ENCODE measurements at places on chromosomes 16 and 17.

- peak; percentile 13 for DNase-seq
Measured at GRCh38 chr16:80466024-80466987, 74.5 kb upstream of the DYNLRB2 start.

- no peak for DNase-seq
Measured at GRCh38 chr17:50634224-50634914, at the start of gene ABCC3. Gene ABCC3 (plus strand): TSS chr17:50634881. CDS start chr17:50634937, 56 bp downstream.

GRCh38 chr17:16988749-16989229, 16.9 kb upstream of the TNFRSF13B start:
- DNase-seq: no peak

DNA sequence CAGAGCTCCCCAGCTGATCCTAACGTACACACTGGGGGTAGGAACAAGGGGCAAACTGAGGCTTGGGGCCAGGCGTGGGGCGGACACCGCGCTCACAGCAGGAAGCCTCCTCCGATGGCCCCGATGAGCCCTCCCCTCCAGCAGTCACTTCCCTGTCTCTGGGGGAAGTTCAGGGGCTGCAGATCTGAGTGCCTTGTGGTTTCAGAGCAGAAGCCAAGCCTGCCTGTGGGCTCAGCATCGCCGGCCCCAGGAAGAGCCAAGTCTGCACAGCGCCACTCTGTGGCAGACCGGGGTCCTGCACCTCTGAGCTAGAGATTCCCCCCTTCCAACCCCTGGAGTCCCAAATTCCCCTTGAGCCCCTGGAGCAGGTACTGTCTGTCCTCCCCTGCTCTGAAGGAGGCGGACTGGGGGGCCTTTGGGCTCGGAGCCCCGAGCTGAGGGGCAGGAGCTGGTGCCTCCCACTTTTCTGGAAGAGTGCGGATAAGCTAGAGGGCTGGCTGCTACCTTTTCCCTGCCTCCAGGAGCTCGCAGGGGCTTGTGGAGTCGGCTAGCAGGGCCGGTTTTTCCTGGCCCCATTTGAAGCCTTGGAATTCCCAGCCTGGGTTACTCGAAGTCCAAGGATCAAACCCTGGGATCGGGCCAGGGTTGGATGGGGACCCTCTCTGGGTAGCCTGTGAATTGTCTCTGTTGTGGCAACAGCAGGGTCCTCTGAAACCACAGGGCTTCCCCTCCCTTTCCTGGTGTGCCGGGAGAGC, 2.9 kb downstream of the GSE1 start:
- DNase-seq: peak; percentile 43

GRCh38 chr17:42751628-42752027, 6.8 kb upstream of the EZH1 start:
- no peak for DNase-seq

DNA sequence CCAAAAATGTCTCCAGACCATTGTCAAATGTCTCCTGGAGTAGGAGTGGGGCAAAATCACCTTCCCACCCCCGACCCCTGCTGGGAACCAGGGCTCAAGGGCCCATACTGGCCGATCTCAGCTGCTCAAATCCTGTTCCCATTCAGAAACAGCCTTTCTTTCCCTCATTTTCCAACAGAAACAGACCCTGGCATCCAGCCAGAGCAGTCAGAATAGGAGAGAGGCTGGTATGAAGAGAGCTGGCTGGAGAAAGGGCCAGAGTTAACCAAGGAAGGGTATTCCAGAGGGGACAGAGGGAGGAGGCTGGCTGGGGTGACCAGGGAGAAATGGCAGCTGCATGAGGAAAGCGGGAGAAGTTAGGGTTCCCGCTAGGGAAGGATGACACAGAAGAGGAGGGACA, 199.1 kb downstream of the XYLT1 start:
- DNase-seq: no peak

- no peak for DNase-seq
Measured at GRCh38 chr17:14670861-14671260, 370.0 kb downstream of the HS3ST3B1 start.

DNA sequence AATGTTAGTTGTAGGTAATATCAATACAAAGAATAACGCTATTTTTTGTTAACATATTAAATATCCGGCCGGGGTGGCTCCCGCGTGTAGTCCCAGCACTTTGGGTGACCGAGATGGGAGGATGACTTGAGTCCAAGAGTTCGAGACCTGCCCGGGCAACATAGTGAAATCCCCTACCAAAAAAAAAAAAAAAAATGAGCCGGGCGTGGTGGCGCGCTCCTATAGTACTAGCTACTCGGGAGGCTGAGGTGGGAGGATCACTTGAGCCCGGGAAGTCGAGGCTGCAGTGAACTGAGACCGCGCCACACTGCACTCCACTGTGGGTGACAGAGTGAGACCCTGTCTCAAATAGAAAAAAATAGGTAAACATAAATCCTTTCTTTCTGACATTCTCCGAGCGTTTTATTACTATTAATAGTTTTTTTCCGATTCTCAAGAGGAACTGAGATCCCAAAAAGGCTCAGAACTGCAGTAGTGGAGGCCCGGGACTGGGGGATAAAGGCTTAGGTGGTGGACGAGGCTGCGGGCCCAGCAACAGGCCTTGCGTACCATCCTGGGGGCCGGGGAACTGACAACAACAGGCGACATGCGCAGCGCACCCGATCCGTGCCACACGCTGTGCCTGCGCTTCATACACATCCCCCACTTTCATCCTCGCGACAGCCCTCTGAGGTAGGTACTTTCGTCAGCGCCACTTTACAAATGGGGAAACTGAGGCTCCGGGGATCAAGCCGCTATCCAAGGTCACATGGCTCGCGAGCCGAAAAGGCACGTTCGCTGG, 919 bp downstream of the N4BP1 start:
- DNase-seq: no peak

DNA sequence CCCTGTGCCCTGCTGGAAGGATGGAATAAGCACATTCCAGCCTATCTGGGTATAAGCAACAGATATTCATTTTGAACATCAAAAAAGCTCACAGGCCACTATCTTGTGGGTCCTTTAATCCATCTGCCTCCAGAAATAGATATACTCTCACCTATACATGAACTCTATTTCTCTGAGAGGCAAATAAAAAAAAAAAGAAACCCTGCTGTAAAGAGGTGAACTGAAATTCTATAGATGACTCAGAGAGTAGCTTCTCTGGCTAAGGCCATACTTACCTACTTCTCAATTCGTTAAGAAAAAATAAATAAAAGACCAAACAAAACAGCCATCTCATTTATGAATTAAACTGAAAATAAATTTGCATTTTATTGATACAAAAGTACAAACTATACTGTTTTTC, 86.3 kb downstream of the DYNLRB2 start:
- DNase-seq: no peak

GRCh38 chr16:88359008-88359407, 23.8 kb upstream of the ZNF469 start:
- DNase-seq: no peak

- DNase-seq: no peak
Measured at GRCh38 chr17:42197564-42198156, 3.4 kb upstream of the GHDC start.

DNA sequence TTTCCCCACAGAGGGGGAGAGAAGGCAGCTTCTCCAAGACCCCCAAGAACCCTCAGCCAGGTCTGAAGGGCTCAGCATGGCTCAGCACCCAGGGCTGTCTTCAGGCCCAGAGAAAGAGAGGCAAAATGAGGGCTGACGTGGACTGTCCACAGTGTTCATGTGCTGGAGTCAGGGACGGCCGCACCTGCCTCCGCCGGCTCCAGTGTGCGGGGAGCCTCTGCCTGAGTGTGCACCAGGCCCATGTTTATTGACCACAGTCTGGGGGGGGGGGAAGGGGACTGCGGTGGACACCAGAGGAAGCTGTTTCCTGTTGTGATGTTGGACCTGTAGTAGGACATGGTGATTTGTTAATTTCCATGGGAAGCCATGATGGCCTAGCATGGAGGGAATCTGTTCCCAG, 6.9 kb downstream of the MRM1 start:
- no peak for DNase-seq

- no peak for DNase-seq
Measured at GRCh38 chr17:18964550-18964949, 12.6 kb downstream of the SLC5A10 start.

DNA sequence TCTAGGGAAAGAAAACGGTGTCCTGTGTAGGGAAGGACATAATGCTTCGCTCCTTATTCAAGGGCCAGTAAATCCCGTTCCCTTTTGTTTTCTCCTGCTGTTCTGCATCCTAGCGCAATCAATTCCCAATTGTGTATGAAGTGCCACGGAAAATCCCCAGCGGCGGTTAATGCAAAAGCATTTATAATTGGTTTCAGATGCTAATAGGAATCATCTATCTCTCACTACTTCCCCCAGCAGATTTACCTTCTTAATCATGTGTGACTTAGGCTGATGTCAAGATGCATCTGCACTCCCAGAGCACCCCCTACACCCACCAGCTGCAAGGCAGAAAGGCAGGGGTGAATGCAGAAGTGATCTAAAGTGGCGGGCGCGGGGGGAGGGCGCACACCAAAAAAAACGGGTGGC, 32.7 kb upstream of the SSTR2 start:
- no peak for DNase-seq

DNA sequence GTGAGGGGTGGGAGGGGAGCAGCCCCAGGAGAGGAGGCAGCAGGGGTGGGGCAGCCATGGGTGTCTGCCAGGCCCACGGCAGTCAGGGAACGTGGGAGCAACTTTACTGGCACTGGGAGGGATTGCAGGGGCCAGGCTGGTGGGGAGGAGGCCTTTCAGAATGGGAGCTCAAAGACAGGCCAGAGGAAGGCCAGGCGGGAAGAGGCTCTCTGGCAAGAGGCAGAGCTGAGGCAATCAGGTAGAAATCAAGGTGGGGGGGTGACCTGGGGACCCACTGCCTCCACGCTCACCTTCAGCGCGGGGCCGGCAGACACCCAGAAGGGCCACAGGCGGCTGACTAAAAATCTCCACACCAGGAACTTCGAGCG, 11.9 kb upstream of the GSE1 start:
- no peak for DNase-seq

DNA sequence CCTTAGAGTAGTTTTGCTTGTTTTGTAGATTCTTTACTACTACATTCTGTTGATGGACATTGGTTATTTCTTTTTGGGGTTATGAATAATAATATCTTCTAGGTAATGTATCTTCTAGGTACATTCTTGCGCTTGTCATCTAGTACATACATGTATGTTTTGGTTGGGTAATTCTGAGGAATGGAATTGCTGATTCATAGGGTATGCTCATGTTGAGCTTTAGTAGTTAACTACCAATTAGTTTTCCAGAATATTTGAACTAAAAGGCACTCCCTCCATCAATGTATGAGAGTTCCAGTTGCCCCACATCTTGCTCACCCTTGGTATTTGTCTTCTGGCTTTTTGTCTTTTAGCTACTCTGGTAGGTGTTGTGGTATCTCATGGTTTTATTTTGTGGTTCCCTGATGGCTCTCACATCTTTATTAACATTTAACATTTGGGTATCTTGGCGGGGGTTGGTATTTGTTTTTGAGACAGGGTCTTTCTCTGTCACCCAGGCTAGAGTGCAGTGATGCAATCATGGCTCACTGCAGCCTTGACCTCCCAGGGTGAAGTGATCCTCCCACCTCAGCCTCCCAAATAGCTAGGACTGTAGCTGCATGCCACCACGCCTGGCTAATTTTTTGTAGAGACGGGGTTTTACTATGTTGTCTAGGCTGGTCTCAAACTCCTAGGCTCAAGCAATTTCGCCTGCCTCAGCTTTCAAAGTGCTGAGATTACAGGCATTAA, 47.1 kb downstream of the SLC6A4 start:
- DNase-seq: no peak

- DNase-seq: no peak
Measured at GRCh38 chr17:61404913-61405685, 5.5 kb downstream of the TBX2 start.

- DNase-seq: no peak
Measured at GRCh38 chr17:8830141-8830540, 31.0 kb upstream of the MFSD6L start.

Measured in stimulated activated CD4-positive, alpha-beta T cell treated with anti-CD3 and anti-CD28 coated beads, TNF-alpha, amount 100 ng/mL, for 1 hour (primary cell).